ENCODE measurements at places on chromosomes 11 and 22.

- no peak for DNase-seq
Measured at GRCh38 chr22:26842103-26842502, 184.7 kb downstream of the MIAT start.

GRCh38 chr11:132519241-132519815 is 1013.0 kb downstream of the OPCML start:
- DNase-seq = no peak

DNA sequence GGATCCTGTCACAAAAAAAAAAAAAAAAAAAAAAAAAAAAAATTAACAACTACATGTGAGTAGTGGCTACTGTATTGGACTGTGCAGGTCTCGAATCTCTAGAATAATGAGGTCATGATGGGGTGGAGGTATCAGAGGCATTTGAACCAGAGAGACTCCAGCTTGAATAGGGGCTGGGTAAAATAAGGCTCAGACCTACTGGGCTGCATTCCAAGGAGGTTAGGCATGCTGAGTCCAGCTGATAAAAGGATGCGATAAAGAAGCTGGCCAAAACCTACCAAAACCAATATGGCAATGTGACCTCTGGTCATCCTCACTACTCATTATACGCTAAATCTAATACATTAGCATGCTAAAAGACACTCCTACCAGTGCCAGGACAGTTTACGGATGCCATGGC is 5.9 kb upstream of the PACSIN3 start:
- no peak for DNase-seq

DNA sequence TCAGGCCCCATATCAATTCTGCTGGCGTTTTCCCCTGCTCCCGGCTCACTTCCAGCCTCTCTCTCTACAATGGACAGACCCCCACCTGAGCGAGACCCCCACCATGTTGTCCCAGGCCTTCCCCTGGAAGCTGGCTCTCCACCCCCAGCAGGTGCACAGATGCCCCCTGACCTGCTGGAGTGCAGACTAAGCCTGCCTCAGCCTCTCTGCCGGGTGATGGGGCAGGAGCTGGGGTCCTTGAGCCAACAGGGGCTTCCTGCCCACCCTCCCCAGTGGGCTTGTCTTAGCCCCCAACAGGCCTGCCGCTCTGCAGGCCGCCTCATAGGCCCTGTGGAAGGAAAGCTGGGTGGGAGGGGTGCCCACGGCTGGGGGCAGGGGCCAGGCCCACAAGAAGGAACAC is 10.0 kb downstream of the ELFN2 start:
- DNase-seq = no peak

DNA sequence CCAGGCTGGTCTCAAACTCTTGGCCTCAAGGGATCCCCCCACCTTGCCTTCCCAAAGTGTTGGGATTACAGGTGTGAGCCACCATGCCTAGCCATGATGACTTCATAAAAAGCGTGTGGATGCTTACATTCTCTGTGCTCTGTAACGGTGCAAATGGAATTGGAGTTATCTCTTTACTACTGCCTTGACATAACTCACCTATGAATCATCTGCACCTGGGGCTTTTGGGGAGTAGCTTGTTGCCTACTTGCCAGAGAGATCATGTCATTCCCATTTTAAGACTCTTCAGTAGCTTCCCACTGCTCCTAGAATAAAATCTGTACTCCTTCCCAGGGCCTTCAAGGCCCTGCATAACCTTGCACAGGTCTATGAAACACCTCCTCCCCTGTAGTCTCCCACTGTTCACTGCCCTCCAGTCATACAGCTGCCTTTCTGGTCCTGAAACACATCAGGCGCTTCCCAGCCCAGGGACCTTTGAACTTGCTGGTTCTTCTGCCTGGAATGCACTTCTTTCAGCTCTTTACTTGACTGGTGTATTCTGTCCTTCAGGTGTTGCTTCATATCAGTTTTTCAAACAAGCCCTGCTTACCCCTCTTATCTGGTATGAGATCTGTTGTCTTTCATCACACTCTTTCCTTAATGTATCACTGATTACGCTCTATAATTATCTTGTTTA is 19.6 kb upstream of the MOGAT2 start:
- DNase-seq = no peak

DNA sequence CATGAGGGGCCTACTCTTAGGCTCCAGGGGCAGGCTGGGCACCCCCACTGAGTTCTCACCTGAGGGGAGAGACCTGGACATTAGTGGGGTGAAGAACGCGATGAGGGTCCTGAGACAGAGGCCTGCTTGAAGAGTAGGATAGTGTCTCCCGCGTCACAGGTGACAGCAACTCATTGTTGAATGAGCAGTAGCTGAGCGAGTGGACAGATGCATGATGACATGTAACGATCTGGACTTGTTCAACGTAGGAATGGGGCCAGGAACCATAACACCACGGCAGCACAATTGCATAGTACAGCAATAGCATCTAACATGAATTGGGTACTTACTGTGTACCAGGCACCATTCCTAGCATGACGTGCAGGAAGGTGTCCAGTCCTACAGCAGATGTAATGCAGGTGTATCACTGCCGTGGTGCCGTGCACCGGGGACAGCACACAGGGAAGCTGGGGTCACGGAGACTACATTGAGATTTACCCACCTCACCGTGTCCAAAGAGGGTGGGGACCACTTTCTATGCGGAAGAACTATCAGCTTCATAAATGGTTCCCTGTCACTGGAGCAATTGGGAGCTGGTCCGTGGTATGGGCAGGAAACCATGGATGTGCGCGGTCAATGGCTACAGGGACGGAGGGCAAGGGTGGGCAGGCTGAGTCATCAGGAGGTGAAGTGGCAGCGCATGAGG is 1019.1 kb downstream of the TBC1D22A start:
- DNase-seq = no peak

DNA sequence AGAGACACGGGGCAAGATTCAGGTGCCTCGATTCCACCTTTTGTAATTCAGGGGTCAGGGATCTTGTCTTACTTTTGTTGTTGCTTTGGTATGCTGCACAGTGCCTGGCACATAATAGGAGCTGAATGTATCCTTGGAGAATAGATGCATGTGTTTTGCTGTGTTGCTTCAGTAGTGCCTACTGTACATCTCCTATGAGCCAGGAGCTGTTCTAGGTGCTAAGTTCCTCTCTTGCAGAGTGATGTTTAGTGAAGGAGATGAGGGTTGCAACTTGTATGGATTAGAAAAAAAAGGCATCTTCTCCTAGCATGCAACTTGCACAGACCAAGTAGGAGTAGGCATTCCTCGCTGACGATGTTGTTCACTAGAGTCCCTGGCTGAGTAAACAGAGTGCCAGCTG is 555.4 kb downstream of the NTM start:
- DNase-seq = no peak

- DNase-seq = no peak
Measured at GRCh38 chr11:72863916-72864315, 49.7 kb downstream of the ATG16L2 start.

GRCh38 chr22:22565981-22566380 is 6.9 kb upstream of the PRAME start:
- no peak for DNase-seq

DNA sequence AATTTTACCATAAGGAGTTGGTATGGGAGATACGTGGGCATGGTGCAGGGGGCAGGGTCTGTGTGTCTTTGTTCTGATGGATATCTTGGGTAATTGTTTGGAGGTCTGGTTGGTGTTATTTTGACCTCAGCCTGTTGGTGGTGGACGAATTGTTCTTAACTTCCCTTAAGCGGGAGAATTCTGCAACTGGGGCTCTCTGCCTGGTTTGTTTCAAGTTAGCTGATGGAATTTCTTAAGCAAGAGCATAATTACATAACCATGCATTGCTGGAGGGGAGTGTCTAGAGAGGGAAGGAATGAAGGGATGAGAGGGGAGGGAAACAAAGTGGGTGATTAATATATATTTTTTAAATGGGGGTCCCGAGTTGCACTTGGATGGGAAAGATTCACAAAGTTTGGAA is 908.5 kb upstream of the RAG2 start:
- DNase-seq = no peak

DNA sequence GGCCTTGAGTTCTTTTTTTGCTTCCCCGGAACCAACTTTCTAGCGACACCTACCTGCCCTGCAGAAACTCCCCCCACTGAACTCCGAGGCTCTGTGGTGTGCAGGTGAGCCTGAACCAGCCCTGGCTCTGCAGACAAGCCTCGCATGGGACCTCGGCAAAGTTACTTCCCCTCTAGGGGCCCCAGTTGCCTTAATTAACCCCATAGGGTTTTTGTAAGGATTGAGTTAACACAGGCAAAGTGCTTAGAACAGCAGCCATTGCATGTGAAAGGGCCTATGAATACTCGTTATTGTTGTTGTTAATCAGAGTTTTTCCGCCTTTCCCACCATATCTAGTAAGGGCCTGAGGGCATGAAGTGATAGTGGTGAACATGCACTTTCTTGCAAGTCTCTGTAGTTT is 12.6 kb upstream of the SYT13 start:
- no peak for DNase-seq

- DNase-seq = no peak
Measured at GRCh38 chr11:12810568-12810894, 136.3 kb downstream of the TEAD1 start.

DNA sequence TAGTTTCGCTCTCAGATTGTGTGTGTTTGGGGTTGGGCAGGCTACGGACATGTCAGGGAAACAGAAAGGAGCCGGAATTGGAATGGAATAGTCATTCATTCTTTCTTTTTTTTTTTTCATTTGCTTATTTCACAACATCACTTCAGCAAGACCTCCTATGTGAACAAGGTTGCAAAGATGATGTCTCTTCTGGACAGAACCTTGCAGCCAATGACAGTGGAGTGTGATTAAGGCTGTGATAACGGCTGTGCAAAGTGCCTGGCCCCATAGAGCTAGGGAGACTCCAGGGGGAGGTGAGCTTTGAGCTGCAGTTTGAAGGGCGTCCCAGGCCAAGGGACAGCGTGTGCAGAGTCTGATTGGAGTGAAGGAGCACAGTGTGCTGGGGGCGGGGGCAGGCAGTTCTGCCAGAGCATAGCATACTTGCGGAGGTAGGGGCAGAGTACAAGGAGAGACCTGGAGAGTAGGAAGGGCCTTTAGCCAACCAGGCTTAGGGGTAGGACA is 3.4 kb downstream of the TIGD3 start:
- no peak for DNase-seq

GRCh38 chr11:105610871-105611571 is 1.1 kb downstream of the GRIA4 start:
- DNase-seq = no peak

GRCh38 chr11:1346669-1347390 is 37.4 kb upstream of the TOLLIP start:
- DNase-seq = no peak

Data from stimulated activated CD4-positive, alpha-beta T cell treated with anti-CD3 and anti-CD28 coated beads, Interleukin-1b, Interleukin-23, amount 100 ng/mL, for 1 hour (primary cell).